ENCODE measurements at places on chromosomes 2 and 18.
A peak's percentile ranks its signal among the peaks of the same experiment; 100 is the strongest.

DNA sequence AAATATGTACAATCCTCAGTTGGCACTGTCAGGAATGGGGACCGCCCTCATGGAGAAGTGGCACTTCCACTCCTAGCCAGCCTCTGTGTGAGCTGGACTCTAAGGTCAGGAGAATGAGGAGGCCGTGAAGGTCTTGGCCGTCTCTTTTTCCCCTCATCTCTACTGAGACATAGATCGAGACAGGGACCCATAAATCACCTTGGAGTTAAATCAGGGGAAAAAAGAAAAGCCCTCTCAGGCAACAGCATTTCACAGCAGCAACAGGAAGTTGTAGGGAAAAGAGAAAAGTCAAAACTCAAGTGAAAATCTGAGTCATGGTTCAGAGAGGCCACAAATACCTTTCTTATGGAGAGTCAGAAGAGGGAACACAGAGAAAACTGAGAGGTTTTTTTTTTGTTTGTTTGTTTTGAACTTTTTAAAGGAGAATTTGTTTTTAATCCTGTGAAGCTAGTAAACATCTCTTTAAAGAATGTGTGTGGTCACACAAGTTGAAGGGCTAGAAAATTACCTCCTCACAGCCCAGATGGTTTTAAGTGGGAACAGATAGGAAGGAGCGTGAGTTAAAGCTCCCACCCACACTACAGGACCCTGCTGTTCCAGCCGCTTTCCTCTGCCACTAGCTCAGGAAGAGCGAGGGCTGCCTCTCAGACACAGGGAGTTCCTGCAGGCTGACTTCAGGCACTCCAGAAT lies 30.6 kb upstream of the CYP1B1 start:
- peak; percentile 78 for DNase-seq

DNA sequence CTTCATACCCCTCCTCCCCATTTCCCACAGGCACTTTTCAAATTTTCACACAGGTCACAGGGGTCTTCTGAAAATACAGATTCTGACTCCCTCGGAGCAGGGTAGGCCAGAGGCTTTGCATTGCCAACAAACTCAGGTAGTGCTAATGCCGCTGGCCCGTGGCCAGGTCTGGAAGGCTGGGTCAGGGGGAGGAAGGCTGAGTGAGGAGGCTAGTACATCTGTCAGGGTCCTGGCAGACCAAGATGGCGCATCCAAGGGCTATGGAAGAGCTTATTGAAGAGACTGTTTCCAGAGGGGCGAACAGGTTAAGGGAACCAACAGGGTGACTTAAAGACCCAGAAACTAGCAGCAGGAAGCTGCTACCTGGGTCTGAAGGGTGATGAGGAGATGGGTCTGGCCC lies 336.7 kb upstream of the ID2 start:
- no peak for DNase-seq

DNA sequence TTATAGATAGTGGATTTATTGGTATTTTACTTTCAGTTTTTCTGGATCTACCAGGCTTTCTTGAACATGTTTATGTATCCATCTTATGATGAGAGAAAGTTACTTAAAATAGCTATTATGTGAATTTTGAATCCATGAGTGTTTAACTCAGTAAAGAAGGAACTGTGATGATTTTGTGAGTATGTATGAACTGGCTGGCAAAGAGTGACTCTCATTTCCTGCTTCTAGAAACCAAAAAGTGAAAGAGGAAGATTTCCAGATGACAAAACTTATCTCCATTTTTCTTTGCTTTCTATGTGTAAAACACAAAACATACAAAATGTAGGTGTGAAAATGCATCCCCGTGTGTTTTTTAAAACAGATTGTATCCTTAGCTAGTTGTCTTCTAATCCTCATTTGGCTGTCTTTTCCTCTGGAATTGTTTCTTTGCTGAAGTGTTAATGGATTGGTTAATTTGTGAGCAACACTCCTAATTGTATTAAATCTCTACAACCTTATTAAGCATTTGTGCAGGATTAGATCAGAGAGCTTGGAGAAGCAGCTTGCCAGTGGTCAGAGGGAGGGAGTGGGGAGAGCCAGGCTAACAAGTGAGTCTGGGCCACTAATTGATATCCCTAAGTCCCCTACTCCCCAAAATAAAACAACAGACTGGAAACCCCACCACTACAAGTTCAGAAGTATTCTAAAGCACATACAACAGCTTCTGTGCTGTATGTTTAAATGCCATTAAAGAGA lies 23.9 kb downstream of the PTPRM start:
- no peak for DNase-seq

GRCh38 chr2:171316755-171317337 lies 116.9 kb downstream of the METTL8 start:
- no peak for DNase-seq

DNA sequence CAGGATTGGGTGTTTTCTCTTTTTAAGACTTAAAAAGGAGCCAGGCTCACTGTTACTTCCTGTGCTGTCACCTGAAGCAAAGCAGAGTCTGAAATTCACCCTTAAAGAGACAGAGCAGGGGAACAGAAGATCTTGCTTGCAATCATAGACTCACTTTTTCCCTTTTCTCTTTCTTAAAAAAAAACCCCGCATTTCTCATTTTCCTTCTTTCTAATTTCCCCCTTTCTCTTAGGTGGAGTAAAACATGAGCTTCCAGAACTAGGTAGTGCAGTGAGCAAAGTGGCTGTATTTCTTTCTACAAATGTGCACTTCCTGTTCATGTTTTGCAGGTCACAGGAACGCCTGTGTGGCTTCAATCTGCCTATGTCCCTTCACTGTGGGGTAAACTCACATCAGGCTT lies 381.2 kb downstream of the LPIN1 start:
- DNase-seq: no peak

DNA sequence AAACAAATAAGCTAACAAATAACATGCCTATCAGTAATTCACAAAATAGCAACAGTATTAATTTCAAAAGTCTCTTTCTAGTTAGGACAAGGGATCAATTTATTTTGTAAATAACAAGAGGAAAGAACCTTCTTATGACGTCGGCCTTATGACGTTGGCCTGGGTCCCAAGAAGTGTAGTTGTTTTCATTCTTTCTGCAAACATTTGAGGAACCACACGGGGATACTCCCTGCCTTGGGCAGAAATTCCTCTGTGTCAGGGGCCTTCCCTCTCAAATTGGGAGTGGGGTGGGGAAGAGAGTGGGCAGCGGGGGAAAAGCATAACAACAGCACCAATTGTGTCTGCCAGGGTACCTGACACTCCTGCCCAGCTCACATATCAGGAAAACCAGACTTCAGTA lies 1.3 kb downstream of the CCDC68 start:
- peak; percentile 88 for DNase-seq

DNA sequence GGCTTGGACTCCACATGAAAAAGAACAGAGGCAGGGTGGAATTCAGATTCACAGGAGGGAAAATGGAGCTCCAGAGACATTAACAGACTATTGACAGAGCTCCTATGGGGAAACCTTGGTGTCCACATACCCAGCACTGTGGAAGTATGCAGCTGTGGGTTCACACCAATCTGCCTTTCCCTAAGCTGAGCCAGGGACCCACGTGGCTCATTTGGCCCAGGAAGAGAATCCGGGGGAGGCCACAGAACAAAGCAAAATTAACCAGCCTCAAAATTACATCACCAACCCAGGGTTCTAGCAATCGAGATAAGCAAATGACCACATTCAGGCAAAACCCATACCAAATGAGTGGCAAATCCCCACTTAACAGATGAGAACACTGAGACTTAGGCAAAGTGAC lies 105.8 kb upstream of the TWIST2 start:
- DNase-seq: peak; percentile 30

DNA sequence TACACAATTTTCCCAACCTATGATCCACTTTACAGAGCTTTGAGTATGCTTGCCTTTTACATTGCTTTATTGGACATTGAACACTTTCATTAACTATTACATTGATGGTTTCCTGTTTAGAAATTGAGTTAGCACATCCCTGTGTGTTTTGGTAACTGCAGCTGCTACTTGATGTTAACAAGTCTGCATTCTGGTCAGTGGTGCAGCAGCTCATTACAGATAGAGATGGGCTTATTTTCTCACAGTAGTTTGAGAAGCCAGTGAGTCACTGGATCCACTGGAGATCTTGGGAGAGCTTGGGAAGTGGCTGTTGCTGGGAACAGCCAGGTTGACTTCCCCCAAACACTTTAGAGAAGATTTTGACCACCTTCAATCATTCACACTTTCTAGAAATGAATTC lies 150.5 kb downstream of the ARHGAP15 start:
- DNase-seq: no peak

GRCh38 chr2:9331704-9332103 lies 91.6 kb downstream of the ITGB1BP1 start:
- peak; percentile 51 for DNase-seq

GRCh38 chr2:164879901-164880535 lies 38.4 kb upstream of the COBLL1 start:
- DNase-seq: peak; percentile 36

GRCh38 chr2:40431600-40431955 lies 20.3 kb downstream of the SLC8A1 start:
- peak; percentile 68 for DNase-seq

- DNase-seq: no peak
Measured at GRCh38 chr2:217643789-217644301, 358.9 kb downstream of the TNS1 start.

DNA sequence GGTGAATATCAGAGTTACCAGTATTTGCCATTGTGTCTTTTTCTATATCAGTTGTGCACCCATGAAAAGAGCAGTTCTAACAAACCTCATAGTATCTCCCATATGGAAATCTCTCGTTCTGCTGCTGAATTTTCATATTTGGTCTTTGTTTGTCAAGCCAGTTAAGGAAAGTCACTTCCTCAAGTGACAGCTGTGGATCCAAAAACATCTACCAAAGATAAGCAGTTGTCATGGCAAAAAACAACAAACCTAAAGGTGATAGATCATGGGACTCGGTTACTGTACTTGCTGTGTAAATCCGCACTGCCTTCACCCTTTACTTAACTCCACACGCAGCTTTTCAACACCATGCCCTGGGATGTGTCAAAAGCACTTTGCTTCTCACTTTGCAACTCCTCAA lies 17.3 kb downstream of the BMP10 start:
- DNase-seq: peak; percentile 22

DNA sequence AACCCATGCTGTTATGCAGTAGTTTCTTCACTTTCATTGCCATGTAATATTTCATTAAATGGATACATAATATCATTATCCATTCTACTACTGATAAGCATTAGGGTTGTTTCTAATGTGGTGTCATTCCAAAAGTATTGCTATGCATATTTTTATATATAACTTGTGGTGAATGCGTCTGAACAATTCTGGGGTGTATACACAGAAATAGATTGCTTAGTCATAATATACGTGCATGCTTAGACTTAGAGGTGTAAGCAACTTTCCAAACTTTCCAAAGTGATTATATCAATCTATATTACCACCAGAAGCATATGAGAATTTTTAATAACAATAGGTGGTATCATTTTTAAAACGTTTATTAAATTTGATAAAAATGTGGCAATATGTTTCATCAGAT lies 540.9 kb downstream of the DSC3 start:
- no peak for DNase-seq

DNA sequence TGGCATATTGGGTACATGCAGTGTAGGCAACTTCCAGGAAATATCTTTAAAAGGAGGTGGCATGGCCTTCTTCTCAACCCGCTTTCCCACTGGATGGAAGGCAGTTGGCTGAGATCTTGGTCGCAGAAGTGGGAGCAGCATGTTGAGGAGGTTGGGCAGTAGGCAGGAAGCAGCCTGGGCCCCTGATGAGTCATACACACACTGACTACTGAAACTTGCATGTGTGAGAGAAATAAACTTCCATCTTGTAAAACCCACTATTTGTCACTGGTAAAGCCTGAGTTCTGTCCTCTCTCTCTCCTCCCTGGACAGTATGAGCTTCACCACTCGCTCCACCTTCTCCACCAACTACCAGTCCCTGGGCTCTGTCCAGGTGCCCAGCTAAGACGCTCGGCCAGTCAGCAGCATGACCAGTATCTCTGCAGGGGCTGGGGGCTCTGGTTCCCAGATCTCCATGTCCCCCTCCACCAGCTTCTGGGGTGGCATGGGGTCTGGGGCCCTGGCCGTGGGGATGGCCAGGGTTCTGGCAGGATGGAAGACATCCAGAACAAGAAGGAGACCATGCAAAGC lies 233.8 kb upstream of the SPRED2 start:
- peak; percentile 63 for DNase-seq

- DNase-seq: peak; percentile 36
Measured at GRCh38 chr2:25894135-25894830, 16.0 kb upstream of the ASXL2 start.

DNA sequence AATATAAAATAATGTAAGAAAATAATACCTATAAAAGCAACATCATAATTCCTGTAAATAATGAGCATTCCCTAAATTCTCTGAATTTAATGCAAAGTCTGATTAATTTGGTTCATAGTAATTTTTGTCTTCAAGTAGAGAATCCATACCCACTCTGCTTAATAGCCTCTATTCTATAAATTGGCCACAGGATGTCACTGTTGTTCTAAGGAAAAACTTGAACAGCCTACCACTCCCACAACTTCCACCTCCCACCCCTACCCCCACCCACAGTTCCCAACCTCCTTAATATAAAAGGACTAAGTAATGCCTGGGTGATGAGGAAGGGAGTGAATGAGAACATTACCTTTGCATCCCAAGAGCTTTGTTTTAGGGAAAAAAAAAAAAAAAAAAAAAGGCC lies 27.2 kb upstream of the BBS5 start:
- peak; percentile 58 for DNase-seq
